Activated CD8-positive, alpha-beta memory T cell treated with anti-CD3 and anti-CD28 coated beads for 24 hours (primary cell): ENCODE measurements at places on chromosomes 12 and 14.

DNA sequence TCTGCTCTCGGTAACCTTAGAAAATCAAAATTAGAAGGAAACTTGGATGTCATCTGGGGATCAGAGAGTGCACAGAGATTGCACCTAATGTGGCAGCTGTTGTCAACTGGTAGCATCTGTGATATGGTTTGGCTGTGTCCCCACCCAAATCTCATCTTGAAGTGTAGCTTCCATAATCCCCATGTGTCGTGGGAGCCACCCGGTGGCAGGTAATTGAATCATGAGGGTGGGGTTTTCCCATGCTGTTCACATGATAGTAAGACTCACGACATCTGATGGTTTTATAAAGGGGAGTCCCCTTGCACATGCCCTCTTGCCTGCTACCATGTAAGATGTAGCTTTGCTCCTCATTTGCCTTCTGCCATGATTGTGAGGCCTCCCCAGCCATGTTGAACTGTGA, 127.7 kb upstream of the SRRM4 start:
- no peak for DNase-seq

DNA sequence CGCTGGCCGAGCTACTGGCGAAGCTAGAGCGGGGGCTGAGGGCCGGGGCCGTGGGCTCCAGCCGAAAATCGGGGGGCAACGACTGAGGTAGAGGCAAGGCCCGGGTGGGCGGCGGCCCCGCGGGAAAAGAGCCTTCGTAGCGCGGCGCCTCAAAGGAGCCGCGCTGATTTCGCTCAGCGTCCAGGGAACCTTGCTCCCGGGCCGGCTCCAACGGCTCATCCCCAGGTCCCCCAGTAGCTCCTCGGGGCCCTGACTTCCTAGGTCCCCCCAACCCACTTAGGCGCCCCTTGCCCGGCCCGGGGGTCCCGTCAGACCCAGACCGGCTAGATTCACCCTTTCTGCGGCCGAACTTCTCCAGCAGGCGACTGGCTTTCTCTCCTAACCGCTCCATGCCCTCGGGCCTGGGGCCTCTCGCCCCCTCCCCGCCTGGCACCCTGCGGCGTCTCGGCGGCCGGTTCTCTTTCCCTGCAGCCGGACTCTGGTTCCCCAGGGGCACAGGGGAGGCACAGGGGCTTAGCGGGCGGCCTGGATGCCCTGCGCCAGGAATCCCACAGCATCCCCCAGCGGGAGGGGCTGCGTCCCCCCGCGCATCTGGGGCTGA, 375 bp downstream of the AJUBA start:
- DNase-seq = no peak

GRCh38 chr14:61512026-61512834, 183.1 kb upstream of the HIF1A start:
- DNase-seq = no peak

- DNase-seq = no peak
Observed at GRCh38 chr12:31834150-31834549, 105.3 kb upstream of the AMN1 start.

DNA sequence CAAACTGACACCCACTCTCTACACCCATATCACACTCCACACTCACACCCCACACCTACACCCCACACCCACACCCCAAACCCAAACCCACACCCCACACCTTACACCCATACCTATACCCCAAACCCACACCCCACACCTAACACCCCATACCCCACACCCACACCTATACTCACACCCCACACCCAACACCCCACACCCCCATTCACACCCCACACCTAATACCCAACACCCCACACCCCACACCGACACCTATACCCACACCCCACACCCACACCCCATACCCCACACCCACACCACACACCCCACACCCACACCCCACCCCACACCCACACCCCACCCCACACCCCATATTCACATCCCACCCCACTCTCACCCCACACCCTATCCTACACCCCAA, 38.5 kb downstream of the TMEM120B start:
- DNase-seq = no peak

GRCh38 chr12:87813476-87814234, 215.5 kb downstream of the C12orf50 start:
- no peak for DNase-seq

DNA sequence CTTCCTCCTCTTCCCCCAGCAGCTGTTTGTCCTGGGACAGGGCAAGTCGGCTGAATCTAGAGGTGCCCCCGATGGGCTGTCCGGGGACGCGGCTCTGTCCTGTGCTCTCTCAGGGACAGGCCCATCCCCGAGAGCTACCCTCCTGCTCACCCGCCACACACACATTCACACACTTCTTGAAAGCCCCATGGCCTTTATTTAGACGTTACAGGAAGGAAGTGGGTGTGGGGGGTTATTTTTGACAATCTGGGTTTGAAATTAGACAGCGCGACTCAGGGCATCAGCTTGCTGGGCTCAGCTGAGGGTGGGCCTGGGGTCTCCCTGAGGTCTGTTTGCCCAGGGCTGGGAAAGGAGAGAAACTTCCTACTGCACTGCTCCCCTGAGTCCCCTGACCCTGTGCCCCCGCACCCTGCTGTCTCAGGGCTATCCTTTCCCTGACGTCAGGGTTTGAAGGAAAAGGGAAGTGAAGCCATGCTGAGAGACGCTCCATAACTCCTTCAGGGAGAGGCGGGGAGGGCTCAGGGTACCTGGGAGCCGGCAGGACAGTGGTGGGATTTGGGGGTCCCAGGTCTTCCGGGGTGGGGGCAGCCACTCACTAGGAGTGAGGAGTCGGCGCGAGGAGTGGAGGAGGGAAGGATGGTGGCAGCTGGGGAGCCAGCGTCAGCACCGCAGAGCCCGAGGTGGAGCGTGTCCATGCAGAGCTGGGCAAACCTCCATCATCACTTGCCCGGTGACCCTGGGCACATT, 8.1 kb downstream of the PTPN6 start:
- peak; percentile 87 for DNase-seq
